ENCODE measurements at places on chromosomes 3 and 15.
A peak's percentile ranks its signal among the peaks of the same experiment; 100 is the strongest.

DNA sequence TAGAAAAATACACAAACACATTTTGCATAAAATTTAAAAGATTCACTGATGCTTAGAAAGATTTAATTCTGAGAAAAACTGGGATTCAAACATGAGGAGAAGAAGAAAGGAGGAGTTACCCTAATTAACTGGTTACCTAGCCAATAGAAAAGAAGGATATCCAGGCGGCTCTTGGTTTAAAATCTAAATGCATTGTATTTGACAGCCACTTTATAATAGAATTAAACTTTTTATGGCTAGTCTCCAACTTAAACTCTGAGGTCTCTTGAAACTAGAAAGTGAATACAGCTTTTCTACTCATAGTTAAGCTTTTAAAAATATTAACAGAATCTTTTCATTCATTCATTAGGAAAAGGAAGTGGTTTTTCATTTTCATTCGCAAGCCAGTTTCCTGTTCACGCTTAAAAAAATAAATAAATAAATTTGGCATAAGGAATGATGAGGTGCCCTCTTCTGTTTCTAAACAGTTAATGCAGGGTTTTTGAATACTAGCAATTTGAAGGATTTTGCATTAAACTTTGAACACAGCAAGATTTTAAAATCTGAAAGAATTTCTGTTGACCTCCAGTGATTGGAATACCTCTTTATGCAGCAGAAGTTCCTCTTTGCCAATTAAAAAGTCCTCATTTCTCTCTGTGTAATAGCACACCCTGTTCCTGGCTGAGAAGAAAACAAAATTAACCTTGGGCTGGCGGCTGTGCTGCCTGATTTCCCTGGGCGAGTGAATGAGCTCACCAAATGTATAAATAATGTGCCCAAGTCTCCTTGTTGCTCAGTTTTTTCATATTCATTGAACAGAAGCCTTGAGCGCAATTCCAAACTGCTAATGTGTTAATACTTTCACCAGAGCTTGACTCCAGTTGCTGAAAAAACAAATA lies 105.1 kb downstream of the ZMAT3 start:
- peak; percentile 47 for DNase-seq

GRCh38 chr3:38687321-38687720 lies 37.8 kb upstream of the SCN5A start:
- no peak for DNase-seq

GRCh38 chr3:36730966-36731365 lies 33.4 kb downstream of the DCLK3 start:
- no peak for DNase-seq

DNA sequence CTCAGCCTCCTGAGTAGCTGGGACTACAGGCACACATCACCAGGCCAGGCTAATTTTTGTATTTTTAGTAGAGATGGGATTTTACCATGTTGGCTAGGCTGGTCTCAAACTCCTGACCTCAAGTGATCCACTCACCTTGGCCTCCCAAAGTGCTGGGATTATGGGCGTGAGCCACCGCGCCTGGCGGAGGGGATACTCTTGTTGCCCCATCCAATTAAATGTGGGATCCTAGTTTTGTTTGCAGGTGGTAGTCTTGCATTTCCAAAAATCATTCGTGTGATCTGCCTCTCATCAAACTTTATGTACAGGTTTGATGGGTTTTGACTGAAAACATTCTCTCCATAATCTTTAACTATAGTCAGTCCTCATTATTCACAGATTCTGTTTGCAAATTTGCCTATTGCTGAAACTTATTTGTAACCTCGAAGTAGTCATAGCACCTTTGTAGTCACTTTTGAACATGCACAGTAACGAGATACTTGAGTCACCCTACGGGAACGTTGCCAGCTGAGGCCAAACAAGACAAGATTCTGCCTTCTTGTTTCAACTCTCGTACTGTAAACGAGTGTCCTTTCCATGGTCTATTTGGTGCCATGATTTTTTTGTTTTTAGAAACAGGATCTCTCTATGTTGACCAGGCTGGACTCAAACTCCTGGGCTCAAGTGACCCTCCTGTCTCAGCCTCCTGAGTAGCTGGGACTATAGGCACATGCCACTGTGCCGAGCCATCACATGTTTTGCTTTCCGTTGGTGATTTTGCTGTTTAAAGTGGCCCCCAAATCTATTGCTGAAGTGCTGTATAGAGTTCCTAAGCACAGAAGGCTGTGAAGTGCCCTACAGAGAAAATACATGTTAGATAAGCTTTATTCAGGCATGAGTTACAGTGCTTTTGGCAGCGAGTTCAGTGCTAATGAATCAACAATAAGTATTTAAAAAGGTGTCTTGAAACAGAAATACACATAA lies 8.1 kb upstream of the MAPK6 start:
- no peak for DNase-seq

- DNase-seq: no peak
These were observed 69.2 kb downstream of the RASA2 start for GRCh38 chr3:141556034-141556433.

DNA sequence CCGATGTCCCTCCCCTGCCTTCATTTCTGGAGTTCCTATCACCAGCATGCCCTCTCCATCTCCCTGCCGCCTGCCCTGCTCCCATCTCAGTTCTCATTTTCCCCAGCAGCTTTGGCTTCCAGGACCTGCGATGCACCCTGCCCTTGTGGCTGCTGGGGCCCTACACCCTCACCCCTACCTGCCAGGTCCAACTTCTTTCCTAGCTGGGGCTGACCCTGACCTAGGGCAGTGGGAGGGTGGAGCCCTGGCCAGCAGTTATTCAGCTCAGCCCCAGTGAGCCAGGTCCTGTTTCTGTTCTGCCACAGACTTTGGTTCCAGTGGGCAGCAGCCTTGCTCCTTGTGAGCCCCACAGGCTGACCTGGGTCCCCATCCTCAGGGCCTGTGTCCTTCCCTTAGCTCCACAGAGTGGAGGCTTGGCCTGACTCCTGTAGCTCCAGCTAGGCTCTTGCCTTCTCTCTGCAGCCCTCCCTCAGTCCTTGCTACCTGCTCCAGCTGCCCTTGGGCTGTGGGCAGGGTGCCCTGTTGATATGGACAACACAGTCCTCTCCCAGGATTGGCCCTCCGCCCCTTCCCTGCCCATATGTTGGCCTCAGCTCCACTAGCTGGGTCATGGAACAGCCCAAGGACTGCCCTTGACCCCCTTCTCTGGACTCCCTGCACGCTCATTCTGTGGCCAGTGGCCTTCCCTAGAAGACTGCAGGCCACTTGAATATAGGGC lies 34.7 kb upstream of the PDE8A start:
- DNase-seq: no peak

All from right forelimb (tissue), 1 donor.